ENCODE measurements at places on chromosomes 2 and 18.

DNA sequence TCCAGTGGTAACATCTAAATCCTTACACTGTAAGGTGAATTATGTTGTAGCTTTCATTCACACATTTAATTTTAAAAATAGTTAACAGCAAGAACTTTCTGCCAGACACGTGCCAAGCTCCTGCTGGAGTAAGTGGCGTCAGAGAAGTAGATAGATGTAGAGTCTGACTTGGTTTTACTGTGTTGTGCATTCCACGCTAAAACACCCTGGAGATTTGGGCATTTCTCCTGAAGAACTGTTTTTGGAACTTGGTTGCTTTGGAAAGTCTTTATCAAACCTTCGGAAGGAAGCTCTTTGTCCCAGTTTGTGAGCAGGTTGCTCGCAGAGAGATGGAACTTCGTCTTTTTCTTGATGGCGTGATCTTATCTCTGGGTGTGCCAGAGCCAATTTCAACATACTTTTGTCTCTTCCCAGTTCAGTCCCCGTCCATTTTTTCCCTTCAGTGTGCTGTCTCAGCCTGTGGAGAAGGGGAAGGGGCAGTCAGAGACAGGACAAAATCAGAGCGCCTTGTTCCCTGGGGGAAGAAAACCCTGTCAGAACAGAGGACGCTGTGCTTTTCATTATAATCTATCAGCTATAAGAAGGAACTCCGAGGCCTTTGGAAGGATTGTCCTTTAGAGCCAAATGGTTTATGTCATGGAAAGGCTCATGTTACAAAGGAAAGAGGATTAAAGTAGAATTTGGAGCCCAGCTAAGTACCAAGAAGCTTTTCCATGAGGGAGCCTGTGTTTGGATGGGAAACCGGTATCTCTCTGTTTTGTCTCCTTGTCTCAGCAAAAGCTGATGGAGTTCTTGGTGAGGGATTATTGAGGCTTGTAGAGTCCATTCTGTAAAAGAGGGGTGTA, 18.9 kb downstream of the GRHL1 start:
- DNase-seq, result no peak

DNA sequence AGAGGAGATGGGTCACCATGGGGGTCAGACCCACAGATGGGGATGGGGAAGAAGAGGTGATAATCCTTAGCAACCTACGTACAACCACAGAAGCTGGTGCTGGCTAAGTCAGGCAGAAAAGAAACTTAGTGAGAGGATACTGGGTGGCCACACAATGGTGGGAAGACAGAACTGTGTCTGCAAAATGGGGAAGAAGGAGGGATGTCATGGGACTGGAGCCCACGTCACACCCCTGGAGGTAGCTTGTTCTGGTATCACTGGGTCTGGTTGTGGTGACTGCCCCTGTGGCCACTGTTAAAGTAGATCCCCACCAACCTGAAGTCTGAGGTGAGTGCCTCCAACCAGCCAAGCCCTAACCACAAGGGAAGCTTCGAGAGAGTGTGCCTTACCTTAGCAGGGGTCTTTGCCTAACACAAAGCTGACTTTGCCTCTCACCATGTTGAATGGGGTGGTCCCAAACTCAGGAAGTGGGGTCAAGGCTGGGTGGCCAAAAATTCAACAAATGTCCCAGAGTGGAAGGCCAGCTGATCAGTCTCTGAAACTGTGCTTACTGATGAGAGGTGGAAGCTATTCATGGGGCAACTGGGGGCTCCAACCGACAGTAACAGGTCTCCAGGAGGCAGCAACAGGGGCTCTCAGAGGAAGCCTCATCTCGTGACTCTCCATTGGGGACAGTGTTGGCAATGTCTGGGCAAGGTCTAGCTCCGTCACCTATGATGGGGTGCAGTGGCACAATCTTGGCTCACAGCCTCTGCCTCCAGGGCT, 64.8 kb upstream of the SLC1A4 start:
- no peak for DNase-seq

DNA sequence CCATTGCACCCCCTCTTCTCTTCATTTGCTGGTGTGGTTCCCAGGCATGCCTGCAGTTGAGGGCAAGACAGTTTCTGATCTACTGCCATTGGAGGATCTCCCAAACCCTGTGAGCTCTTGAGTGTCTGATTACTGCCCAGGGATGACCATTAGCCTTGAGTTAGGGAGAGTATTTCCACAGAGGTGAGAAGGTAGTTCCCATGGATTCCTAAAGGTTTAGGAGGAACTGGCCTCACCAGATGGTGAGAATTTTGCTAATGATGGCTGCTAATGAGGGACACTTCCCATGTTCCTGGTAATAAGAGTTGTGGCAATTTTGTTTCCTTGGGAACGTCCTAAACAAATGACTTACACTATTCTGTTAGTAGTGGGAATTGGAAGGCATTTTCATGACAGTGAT, 42.5 kb downstream of the PTPRM start:
- no peak for DNase-seq

DNA sequence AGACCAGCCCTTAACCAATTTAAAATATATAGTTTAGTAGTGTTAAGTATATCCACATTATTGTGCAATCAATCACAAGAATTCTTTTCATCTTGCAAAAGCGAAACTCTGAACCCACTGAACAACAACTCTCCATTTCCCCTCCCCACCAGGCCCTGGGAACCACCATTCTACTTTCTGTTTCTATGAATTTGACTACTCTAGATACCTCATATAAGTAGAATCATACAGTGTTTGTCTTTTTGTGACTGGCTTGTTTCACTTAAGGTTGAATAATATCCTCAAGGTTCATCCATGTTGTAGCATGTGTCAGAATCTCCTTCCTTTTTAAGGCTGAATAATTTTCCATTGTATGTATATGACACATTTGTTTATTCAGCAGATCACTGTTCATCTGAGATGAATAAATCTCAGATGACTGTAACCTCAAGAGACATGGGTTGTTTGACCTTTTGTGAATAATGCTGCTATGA, 8.1 kb upstream of the SOS1 start:
- DNase-seq, result no peak

GRCh38 chr2:20186855-20187187, 38.1 kb downstream of the SDC1 start:
- DNase-seq, result no peak

GRCh38 chr2:65885266-65885665, 452.9 kb upstream of the SPRED2 start:
- DNase-seq, result no peak

- peak; percentile 47 for DNase-seq
These were observed 37.2 kb downstream of the DRC1 start for GRCh38 chr2:26438926-26439325.

DNA sequence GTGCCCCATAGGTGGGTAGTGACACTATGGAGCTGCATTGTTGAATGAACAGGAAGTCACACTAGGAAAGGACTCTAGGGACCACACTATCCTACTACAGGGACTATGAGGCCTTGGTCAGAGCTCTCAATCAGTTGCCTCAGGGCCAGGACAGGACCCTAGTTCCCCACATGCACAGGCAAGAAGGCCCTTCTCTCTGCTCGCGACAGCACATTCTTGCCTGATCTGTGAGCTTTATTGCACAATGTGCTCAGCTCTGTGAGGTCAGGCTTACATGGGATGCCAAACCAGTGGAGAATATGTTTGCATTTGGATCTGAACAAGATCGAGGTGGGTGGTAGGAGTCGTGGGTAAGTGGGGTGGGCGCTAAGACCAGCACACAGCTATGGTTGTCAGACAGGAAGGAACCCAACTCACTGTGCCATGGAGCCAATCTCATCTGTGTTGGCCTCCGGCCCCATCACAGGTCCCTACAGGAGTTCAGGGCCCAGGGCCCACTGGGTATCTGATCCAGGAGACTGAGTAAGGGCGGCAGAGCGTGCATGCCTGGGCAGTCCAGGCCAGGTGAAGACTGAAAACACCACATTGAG, 8.0 kb downstream of the PCARE start:
- DNase-seq, result no peak

DNA sequence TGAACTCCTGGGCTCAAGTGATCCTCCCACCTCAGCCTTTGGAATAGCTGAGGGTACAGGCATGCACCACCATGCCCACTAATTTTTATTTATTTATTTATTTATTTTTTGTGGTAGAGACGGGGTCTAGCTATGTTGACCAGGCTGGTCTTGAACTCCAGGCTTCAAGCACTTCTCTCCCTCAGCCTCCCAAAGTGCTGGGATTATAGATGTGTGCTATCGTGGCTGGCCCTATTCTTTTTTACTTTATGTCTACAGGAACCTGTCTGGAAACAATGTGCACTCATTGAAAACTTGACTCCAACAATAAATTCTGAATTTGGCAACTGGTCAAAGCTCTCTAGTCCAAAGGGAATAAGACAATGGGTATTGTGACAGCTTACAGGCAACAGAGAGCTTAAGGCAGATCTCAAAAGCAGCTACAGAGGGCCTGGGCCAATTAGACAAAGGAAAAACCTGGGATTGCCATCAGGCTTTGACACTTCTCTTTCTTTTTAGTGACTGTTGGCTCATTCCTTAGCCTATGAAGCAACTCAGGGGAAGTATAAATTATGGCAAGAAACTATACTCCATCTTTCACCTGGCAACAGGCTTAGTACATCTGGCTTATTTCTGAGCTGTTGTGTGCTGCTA, 55.1 kb upstream of the RAPGEF4 start:
- DNase-seq, result no peak

- DNase-seq, result peak; percentile 64
These were observed 112.5 kb downstream of the ATL2 start for GRCh38 chr2:38264396-38265221.

- peak; percentile 21 for DNase-seq
These were observed 130.6 kb downstream of the NXPH2 start for GRCh38 chr2:138649571-138649970.

DNA sequence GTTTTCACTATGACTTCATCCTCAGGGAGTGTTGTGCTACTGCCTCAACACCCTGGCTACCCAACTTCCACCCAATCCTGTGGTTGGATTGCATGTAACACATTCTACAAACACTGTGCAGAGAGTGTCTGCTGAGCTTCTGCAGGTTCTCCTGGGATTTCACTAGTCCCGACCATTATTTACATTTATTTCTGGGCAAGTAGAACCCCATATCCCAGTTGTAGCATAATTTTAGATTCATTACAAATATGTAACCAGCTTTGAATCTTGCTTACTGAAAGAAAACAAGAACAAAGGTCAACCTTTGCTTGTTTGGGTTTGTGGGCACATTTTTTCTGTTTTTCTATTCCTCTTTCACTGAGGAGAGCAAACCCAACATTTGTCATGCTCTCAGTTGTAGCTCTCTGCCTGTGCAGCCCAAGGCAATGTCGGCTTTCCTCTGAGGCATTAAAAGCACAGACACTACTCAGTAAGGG, 2036.1 kb upstream of the LRRTM1 start:
- DNase-seq, result no peak

DNA sequence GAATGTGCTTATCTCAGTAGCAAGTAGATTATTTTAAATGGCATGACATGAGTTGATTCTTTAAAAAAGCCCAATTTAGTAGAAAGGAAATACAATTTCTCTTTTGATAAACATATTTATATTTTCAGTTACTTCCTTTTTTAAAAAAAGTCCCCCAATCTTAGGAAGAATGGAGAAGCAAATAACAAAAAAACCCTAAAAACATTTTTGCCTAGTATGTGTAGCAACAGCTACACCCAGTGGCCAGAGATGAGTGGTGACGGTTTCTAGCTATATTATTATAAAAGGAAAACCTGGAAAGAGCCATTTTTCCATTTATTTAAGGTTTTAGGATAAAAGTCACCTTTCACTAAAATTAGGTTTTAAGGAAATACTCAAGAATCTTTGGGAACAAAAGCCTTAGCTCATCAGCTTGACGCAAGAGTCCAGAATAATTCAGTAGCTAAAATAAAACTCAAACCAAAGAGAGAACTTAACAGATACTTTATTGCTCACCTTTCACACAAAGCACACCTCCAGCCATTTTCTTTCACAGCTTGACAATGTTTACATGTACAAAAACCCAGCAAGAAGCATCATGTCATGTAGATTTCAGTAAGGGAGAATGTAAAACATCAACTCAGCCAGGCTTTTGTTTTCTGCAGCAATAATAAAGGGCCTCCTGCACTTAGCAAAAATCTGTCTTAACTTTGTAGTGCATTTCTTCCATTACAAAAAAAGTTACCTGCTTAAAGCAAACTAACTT, 15.7 kb downstream of the FAM98A start:
- peak; percentile 63 for DNase-seq

DNA sequence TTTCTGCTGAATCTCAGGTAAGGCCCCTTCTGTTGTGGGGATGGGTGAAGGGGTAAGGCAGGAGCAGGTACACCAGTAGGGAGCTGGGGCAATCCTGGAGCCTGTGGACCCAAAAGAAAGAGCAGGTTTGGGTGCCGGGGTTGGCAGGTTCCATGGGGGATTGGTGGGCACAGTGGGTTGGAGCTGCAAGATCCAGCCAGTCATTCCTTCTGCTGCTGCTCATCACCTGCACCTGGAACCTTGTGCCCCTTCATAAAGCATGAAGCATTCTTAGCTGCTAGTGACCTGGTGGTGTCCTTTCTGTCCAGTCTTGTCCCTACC, 24.9 kb downstream of the FHOD3 start:
- DNase-seq, result no peak

- DNase-seq, result peak; percentile 93
These were observed 109.0 kb upstream of the SLC35G4 start for GRCh38 chr18:11500153-11501122.

GRCh38 chr18:39564716-39565115, 1999.1 kb upstream of the CELF4 start:
- DNase-seq, result no peak

GRCh38 chr18:78622251-78622906, 357.2 kb upstream of the SALL3 start:
- DNase-seq, result no peak

DNA sequence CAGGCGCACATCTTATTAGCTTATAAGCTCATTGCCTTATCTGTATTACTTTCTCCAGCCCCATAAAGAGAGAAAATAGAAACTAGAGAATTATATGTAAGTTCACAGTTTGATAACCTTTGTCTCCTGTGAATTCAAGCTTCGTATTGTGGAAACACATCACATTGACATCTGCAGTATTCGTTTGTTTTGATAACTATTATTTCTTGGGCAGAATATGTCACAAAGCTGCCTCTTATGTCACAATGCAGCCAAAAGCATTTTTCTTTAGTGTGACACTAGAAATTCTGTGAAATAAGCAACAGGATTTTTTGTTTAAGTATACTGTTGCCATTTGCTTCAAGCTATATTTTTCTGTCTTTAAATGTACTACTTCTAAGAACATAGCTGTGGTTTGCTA, 221.5 kb downstream of the DOK6 start:
- DNase-seq, result no peak

DNA sequence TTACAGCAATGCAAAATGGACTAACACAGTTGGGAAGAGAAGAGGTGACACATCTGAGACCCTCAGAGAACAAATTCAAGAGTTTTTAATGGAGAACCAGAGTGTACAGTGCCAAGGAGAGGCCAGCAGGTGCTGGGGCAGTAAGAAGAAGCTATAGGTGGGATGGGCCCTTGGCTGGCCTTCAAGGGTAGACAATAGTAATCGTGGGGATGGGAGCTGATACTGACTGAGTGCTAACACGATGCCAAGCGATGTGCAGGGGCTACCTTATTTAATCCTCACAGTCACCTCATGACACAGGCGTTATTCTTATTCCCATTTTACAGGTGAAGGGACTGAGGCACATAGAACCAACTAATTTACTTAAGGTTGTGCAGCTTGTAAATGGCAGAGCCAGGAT, 131.9 kb upstream of the ID2 start:
- DNase-seq, result no peak

Measured in astrocyte of the hippocampus (primary cell).